ENCODE measurements at places on chromosomes 12 and 14.

- no peak for DNase-seq
These were observed 132.4 kb downstream of the KCNA5 start for GRCh38 chr12:5176036-5176435.

GRCh38 chr14:61872452-61872851 is 110.2 kb downstream of the SNAPC1 start:
- DNase-seq: no peak

GRCh38 chr12:109597795-109598427 is 24.3 kb downstream of the MVK start:
- DNase-seq: peak; percentile 90

DNA sequence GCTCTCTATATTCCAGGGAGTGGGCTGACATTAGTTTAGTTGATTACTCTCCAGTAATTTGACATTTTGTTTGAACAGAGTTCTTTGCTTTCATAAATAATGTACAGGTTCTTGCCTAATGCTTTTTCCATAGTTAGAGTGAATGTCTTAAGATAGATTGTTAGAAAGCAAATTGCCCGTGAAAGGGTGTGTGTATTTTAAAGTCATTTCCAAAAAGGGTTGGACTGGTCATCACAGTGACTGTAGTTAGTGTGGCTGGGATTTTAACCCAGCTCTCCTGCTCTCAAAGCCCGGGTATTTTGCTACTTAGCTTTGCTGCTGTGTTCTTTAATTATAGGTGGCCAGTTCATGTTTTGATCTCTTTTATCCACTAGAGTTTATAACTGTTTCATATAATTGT is 74.2 kb downstream of the DNAH10 start:
- DNase-seq: no peak

DNA sequence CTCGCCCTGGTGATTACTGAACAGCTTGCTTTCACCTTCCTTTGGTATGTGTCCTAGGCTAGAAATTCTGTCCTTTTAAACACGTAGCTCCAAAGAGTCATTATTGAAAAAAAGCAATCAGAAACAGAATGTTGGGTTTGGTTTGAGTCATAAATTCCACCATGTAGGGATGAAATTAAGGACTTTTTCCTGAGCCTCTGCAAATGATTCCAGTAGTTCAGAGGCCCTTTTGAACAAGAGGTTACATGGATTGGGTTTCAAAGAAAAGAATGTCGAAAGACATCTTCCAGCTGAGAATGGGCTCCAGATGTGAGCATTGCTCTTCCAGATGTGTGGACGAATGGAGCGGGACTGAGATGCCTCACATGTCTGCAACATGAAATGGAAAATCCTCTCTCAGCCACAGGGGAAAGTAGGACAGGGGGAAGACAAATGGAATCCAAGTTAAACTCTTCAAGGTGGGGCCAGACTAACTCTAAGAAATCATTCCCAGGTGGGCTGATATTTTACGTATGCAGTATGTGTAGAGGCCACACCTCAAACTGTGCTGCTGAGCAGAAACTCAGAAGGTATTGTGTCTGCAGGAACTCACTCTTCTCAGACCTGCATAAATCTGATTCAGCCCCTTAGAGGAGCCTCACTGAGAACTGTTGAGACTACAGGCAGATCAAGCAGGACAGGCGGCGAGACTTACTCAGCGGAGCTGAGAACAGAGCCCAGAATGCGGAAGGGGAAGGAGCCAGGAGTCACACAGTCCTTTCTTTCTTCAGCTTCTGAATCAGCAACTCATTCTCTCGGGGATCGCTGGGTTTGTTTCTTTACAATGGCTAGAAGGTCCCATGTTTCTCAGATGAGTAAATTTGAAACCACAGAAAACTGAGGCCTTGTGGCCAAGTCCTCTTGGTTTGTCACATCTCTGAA is 23.3 kb upstream of the EMP1 start:
- DNase-seq: peak; percentile 64

DNA sequence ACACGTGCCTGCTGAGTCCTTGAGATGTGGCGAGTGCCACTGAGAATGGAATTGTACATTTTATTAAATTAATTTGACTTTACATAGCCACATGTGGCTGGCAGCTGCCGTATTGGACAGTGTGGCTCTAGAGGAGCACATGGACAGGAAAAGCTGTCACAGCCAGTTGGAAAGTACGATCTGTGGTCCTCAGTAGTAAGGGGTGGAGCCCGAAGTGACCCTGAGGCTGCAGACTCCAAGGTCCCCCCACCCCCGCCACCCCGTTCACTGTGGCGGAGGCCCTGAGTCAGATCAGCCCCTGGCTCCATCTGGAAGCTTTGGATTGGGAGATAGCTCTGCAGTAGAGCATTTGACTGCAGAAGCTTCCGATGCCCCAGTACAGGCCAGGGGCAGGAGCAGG is 25.8 kb upstream of the BEGAIN start:
- no peak for DNase-seq

GRCh38 chr12:24561882-24562770 is 386.8 kb downstream of the BCAT1 start:
- peak; percentile 82 for DNase-seq

GRCh38 chr14:88955455-88955854 is 131.0 kb downstream of the TTC8 start:
- no peak for DNase-seq

DNA sequence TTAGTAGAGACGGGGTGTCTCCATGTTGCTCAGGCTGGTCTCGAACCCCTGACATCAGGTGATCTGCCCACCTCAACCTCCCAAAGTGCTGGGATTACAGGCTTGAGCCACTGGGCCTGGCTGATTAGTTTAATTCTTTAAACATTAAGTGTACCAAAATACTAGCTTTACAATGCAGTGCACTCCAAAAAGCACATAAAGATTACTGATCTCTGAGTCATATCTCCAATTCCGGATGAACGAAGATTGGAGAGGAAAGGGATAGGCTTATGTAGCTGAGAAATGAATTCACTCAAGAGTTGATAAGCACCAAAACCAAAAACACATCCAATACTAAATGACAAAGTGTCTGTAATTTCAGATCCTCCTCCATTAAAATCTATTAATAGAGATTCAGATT is 15.1 kb downstream of the NAV3 start:
- no peak for DNase-seq

DNA sequence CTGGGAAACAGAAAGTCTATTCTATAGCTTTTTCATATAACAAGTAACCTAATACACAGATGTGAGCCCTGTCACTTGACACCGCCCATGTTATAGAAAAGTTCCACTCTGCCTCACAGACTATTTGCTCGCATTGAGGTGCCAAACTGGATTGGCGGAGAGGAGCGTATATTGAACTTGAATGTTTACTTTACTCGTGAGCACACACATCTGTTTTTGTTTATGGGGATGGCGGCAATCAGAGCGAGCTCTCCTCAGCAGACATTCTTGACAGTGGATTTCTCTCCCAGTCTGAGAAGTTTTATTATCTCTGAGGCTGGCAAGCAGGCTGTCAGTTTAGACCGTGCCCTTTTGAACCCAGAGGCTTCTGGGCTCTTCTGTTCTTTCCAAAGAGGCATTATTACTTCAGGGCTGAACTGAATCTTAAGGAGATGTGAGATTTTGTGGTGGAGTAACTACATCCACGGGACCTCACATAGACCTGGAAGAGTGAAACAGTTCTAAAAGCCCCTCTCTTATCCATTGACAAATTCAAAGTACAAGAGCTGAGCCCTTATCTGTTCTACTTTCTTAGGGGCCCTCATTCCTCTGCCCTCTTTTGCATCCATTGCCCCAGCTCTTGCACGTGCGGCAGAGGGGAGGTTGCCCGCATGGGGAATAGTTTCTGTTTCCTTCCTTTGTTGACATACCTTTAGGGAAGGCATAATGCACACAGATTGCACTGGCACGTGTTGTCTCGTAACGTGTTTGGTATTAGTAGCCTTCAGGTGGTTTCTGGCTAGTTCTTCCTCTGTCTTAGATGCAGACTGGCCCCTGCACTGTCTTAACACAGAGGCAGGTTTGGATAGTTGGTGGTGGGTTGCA is 68.2 kb downstream of the DRAM1 start:
- DNase-seq: no peak

- DNase-seq: no peak
These were observed 51.2 kb downstream of the FIGNL2 start for GRCh38 chr12:51797301-51797700.

- DNase-seq: peak; percentile 70
These were observed 72.9 kb downstream of the TRAFD1 start for GRCh38 chr12:112198120-112198733.

DNA sequence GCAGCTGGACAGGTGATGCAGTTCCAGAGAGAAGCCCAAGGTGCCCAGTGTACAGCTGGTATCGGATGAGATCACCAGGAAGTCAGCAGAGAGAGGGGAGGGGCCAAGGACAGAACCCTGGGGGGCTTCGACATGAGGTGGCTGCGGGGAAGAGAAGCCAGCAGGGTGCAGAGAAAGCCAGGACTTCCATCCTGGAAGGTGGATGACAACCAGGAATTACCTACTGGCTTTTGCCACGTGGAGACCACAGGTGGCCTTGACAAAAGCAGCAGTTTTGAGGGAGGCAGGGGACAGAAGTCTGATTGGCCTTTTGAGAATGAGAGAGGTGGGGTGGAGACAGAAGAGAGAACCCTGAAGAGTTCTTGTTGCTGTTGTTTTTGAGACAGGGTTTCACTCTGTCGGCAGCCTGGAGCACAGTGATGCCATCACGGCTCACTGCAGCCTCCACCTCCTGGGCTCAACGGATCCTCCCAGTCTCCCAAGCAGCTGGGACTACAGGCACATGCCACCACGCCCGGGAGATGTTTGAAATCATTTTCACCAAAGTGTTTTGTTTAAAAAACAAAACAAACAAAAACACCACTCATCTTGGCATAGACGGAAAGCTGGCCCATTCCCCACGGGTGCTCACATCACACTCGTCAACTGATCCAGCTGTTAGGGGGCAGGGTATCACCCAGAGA is 35.2 kb downstream of the CDC42BPB start:
- DNase-seq: peak; percentile 30

DNA sequence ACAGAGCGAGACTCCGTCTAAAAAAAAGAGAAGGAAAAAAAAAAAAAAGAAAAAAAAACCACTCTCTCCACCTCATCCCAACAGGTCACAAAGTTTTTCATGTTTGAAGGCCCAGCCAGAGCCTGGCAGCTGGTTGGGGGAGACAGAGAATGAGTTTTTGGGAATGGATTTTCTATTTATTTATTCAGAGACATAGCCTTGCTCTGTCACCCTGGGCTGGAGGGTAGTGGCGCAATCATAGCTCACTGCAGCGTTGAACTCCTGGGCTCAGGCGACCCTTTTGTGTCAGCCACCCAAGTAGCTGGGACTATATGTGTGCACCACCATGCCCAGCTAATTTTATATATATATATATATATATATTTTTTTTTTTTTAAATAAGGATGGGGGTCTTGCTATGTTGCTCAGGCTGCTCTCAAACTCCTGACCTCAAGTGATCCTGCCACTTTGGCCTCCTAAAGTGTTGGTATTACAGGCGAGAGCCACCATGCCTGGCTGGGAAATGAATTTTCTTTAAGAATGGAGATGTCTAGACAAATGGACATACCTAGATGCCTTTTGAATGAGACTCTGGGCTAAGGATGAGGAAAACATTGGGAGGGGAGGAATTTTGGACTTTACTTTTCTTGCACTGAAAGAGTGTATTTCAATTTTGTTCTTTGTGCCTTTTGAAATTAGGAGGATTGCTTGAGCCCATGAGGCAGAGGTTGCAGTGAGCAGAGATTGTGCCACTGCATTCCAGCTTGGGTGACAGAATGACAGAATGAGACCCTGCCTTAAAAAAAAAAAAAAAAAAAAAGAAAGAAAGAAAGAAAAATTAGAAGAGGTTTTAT is 16.9 kb upstream of the PPP1R1A start:
- no peak for DNase-seq

- DNase-seq: no peak
These were observed 31.3 kb upstream of the PSEN1 start for GRCh38 chr14:73105050-73105449.

DNA sequence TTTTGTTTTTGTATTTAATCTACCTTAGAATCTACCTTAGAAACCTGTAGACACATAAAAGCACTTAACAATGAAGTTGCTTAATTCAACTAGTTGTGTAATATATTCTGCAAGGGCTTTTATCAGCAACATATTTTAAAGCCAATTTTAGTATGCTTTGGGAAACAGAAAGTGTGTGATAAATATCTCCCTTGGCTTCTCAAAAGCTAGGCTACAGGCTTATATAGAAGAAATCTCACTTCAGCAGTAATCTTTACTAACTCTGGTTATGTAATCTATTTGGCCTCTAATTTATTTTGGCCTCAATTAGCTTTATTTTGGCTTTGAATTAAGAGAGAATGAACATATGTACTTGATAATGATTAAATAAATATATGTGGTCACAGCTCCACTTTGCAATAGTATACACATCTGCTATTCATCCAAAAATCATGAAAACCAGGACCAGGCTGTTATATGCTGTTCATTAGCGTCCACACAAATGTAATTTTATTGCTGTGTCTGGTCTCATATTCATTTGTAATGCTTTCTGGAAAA is 37.2 kb downstream of the LRP6 start:
- DNase-seq: no peak

DNA sequence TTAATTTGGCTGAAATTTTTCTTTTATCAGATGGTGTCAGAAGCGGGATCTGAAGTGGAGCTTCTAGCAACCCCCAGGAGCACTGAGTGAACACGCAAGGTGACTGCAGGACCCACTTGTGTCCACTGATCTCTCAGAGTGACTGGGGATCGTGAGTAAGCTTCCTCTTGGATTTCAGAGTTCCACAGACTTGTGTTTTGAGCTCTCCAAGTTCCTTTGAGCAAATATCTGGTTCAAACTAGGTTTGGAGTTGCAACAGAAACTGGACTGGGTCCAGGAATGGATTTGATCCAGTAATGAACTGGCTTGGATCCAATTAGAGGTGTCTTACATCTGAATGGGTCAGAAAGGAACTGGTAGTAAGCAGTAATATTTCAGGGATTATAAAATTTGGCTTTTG is 24.7 kb upstream of the B4GALNT1 start:
- peak; percentile 65 for DNase-seq

GRCh38 chr14:35412272-35413056 is 7.9 kb upstream of the NFKBIA start:
- no peak for DNase-seq

DNA sequence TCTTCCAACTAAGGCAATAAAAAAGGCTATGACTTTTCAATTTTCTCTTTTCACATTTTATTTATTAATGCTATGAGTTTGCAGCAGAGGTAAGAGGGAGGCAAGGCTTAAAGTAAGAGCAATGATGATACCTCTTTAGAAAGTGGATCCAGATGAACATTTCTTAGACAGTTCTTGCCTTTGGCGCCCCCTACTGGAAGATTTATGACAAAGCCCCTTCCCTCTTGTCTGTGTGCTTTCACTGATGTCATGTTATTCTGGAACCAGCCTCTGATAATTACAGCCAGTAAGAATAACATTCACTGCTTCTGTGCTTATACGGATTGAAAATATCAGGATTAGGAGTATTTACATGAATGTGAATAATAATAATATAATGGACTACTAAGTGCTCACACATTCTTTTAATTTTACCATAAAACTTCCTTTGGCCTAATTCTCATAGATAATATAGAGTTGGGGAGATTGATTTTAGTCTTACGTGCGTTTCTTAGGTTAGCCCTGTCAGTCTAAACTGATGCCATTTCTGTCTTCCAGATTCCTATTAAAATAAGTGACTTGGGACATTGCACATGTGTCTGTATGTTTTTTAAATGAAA is 1929.9 kb upstream of the SEL1L start:
- peak; percentile 44 for DNase-seq
